ENCODE measurements at places on chromosomes 3 and 15. TPM values are rescaled to one million over a fixed set of nuclear protein-coding genes. Genes with fewer than 3 reads are reported as not detected.

The PLSCR2 gene
- total RNA-seq = not detected

The CDCP1 gene
- 124 TPM for total RNA-seq

The ATP13A5 gene
- total RNA-seq = not detected

The UQCC5 gene
- total RNA-seq = 14.5 TPM

The KLF15 gene
- 0.12 TPM for total RNA-seq

The CRYGS gene
- 3.4 TPM for total RNA-seq

The ZNF860 gene
- total RNA-seq = 7.9 TPM

The TJP1 gene
- 102 TPM for total RNA-seq
